ENCODE measurements at places on chromosomes 5 and 9.

DNA sequence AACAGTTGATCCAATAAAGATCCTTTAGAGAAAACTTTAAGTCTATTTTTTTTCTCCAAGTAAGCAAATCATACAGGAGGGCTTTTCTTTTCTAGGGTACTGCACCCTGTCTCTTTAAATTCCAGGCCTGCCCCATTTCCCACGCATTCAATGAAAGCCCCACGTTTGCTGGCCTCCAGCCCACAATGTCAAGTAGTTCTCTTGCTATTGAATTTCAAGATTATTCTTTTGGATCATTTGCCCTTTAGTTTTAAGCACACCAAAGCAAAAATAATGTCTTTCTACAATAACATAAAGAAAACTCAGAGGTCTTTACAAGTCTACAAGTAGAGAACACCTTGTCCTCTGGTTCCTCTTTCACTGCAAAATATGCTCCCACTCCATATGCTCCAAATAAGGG lies 15.6 kb downstream of the MLLT3 start:
- no peak for DNase-seq

GRCh38 chr9:105483618-105484017 lies 35.8 kb downstream of the FSD1L start:
- no peak for DNase-seq

DNA sequence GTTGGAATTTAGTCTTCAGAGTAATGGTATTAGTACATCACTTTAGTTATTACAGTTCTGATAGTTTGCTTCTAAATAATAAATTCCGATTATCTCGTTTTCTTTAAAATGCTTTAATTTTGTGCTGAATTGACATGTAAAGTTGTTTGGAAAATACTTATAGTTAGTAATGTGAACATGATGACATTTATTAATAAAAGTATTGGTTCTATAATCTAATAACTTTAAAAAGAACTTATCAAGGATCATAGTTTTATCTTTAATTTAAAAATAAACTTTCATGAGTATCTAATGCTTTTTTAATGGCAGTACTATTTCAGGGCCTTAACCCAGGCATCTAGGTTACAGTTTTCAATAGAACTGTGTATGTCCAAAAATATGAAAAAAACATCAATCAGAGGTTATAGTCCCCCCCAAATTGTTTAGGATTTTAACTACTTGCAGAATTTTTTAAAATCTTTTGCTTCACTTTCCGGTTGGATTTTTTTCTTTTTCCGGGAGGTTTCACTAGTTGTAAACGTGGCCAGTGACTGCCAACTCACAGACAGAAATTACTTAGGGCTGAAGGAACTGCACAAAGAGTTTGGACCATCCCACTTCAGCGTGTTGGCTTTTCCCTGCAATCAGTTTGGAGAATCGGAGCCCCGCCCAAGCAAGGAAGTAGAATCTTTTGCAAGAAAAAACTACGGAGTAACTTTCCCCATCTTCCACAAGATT lies 680 bp downstream of the GPX8 start:
- peak; percentile 91 for DNase-seq

DNA sequence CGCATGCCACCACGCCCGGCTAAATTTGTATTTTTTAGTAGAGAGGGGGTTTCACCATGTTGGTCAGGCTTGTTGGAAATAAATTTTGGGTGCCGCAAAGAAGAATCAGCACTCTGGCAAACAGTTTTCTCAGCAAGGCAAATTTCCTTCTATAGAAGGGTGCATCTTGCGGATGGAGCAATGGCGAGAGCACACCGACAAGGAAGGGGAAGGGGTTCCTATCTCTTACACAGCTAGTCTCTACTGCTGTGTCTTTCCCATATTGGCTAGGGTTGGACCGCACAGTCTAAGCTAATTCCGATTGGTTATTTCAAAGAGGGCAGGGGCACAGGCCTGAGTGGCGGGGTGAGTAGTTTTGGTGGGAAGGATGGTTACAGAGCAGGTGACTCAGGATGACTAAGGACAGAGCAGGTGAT lies 707 bp downstream of the GTF3C5 start:
- DNase-seq = no peak

DNA sequence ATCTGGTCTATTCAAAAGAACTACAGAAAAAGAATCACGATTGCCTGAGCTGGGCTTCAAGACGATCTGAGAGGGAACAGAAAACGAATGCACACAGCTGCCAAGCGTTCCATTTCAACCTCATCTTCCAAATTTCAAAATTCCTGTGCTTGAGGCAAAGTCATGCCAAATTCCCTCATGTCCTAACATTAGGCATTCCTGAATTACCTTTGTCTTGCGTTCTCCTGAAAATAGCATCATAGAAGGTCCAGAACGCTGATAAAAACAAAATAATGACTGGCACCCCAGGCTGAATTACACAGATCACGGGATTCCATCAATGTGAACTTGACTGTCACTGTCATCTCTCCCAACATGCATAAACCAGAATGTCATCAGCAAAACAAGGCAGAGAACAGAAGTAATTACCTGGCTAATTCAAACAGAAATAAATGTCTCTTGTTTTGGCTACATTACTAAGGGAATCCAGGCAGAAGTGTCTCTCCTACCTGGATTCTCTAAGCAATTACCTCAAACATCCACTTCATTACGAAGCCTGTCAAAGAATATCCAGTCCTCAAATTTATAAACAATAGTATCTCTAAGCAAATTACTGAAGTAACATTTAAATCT lies 12.0 kb upstream of the CDH6 start:
- no peak for DNase-seq

DNA sequence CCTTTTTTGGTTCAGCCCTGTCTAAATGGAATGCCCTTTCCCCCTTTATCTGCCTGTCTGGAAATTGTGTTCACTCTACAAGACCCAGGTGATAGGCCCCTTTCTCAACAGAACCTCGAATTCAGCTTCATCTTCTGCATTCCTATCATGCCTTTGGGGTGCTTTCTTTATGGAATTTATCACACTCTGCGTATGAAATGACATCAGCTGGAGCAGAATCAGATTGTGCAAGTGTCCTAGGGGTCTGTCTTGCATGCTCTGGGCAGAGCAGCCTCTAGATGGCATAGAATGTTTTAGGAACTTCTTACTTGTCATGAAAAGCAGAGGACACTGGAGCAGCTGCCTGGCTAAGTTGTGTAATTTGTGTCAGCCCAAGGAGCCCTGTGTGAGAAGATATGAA lies 84.9 kb downstream of the ISL1 start:
- no peak for DNase-seq

GRCh38 chr5:28164568-28164967 lies 1126.2 kb upstream of the CDH9 start:
- DNase-seq = no peak

GRCh38 chr5:78467752-78468357 lies 107.4 kb downstream of the SCAMP1 start:
- DNase-seq = peak; percentile 54

- peak; percentile 83 for DNase-seq
These were observed 280.1 kb downstream of the DNAH5 start for GRCh38 chr5:13664377-13664776.

- no peak for DNase-seq
These were observed 5.3 kb upstream of the RAD23B start for GRCh38 chr9:107277801-107278200.

GRCh38 chr5:66992547-66992946 lies 204.1 kb downstream of the CD180 start:
- DNase-seq = no peak

DNA sequence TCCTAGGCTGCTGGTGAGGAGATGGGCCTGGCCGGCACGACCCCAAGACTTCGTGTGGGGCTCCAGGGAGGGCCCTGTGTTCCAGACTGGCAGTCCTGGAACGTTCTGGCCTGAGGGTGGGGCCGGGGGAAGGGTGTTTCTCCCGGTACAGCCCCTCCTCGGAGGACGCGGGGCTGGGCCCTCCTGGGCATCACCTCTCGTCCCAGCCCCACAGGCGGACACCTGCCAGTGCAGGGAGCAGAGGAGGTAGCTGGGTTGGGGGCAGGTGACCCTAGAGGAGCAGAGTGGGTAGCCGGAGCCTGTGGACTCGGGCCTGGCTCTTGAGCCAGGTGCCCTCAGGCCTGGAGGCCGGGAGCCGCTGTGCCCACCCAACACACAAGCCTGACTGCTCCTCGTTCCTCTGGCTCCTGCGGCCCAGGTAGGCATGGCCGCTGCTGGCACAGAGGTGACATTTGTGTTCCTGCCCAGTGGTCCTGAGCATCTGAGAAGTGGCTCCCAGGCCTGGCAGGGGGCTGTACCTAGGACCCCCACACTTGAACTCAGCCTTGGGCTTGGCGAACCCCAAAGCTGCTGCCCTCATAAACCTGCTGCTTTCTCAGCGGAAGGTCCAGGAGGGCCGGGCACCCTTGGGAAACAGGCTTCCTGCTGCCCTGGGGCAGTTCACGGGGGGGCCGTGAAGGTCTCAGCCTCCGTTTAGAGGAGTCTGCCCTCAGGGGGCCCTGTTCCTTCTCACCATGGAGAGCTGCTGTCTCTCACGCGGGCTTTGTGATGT lies 817 bp downstream of the SLC6A19 start:
- DNase-seq = no peak

DNA sequence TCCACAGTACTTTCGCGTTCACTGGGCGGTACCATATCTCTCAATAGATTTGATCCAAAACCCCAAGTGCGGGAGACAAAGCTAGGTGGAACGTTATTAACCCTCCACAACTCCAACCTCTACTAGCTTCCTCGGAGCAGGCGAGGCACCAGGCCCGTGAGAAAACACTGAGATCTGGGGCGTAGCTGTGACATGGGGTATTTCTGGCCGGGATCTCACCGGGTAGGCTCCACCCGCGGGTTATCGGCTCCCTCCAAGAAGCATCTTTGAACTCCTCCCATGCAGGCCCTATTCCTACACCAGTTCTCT lies 350 bp upstream of the SLC25A46 start:
- peak; percentile 77 for DNase-seq

GRCh38 chr5:76789991-76790581 lies 28.7 kb upstream of the F2RL1 start:
- peak; percentile 18 for DNase-seq

- no peak for DNase-seq
These were observed 1454.3 kb downstream of the MAT2B start for GRCh38 chr5:164959761-164960160.

- DNase-seq = no peak
These were observed 15.4 kb upstream of the ARL15 start for GRCh38 chr5:54325610-54326311.

GRCh38 chr9:21853414-21853813 lies 51.0 kb downstream of the MTAP start:
- no peak for DNase-seq

DNA sequence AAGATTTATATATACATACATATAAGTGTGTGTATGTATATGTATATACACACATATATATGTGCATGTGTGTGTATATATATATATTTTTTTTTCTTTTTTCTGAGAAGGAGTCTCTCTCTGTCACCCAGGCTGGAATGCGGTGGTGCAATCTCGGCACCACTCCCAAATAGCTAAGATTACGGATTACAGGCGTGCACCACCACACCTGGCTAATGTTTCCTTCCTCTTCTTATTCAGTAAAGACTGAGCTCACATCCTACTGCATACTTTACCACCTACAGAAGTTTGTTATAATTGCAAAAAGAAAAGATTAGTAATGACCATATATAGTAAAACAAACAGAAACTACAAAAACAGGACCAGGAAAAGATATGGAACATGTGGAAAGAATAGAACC lies 23.1 kb upstream of the ZNF354B start:
- no peak for DNase-seq

DNA sequence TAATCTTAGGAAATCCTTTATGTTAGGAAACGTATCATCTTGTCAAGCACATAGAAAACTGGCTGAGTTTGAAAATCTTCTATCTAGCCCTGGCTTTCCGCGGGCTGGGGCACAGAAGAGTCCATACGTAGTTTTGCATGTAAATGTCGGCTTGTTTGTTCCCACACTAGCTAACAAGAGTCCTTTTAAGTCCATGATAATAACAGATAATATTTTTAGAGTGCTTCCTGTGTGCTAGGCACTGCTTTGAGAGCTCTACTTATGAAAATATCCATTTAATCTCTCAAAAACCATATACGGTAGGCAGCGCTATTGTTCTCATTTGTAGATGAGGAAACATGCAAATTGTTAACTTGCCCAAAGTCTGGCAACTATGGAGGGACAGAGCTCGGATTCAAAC lies 40.5 kb downstream of the FYB1 start:
- DNase-seq = no peak

DNA sequence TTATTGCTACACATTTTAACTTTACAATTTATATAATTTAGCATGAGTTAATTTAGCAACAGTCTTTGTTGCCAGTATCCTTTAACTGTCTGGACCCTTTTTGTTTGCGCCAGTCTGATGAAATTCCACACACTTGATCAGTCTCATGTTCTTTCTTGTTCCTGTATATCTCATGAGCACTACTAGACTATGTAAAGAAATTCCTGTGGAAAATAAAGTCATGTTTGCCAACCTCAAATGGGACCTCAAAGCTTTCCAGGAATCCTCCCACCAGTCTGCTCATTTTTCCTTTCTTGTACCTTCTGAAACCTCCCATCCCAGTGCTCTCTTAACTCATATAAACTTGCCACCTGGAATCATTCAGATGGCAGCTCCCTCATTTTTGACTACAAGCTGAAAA lies 8.0 kb downstream of the DMXL1 start:
- DNase-seq = peak; percentile 4

DNA sequence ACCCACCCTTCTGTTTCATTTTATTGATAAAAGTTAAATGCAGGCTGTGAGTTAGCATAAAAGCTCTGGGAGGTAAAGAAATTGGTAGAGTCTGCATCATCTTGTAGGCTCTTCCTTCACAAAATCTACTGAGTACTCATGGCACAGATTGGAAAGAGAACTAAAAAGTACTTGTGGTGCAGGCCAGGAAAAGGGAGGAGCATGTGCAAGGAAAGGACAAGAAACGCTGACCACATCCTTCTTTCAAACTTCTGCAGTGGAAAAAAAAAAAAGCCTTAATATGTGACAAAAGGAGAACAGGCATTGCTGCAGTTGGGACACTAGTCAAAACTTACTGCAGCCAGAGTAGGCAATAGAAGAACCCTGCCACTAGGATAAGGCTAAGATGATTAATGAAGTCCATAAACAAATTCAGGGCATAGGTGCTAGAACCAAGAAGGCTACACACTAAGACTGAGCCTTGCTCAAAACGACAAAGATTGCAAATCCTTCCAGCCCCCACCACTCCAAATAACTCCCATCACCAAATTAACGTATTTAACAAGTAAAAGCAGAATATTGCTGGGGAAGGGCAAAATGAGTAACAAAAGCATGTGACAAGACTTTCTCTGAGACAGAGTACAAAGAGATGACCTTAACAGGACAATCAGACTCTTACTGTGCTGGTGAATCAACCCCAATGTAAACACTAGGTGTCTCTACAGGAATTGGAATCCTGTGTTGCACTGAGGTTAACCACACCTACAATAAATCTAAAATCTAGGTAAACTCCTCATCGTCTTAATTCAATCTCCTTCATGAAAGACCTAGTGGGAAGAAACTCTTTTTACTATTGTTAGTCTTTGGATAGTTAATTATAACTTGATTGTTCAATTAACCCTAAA lies 1024.8 kb downstream of the TLE1 start:
- no peak for DNase-seq

DNA sequence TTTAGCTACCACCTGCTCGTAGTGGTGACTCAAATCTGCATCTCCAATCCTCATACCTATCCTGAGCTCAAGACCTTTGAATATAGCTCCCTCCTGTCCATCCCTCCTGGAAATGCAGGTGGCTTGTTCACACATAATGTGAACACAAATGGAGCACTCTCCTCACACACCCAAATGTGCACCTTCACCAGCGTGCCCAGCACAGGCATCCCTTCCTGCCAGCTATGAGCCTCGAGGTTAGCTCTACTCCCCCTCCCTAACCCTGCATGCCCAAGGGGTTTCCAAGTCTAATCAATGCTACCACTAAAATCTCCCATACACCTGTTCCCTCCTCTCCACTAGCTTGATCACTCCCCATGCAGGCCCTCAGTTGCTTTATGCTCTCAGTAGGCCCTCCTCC lies 2.2 kb upstream of the TGFBI start:
- no peak for DNase-seq

- DNase-seq = no peak
These were observed 310.5 kb downstream of the NSG2 start for GRCh38 chr5:174355995-174356394.
